Peyer's patch (tissue), 4 donors: ENCODE measurements at places on chromosomes 2 and 18.

GRCh38 chr2:28906376-28906775 is 11.9 kb downstream of the WDR43 start:
- no peaks in the 10 kb centered on the region for H3K4me1 ChIP-seq
- no peak for DNase-seq
- no peaks in the 10 kb centered on the region for H3K36me3 ChIP-seq
- no peaks in the 10 kb centered on the region for H3K27me3 ChIP-seq

DNA sequence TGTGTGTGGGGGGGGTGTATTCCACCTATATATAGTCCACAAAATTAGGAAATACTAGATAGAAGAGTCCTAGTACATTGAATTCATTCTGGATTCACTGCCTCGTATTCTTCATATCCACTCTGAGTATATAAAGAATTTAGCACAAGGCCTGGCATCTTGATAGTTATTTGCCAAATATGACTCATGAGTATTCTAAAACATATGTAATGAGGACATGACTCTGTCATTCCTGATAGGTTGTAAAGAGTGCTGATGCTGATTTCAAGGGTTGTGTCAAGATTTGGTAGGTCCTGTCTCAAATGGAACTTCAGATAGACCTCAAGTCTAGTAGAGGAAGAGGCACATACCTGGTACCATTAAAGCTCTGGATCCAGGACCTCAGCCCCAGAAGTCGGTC is 173.4 kb upstream of the BOD1L2 start:
- no peaks in the 10 kb centered on the region for H3K36me3 ChIP-seq
- no peak for DNase-seq
- H3K4me3 ChIP-seq, result no peak overlapping the region
- H3K4me1 ChIP-seq, result no peaks in the 10 kb centered on the region
- H3K27ac ChIP-seq, result no peak overlapping the region
- H3K27me3 ChIP-seq, result no peaks in the 10 kb centered on the region

DNA sequence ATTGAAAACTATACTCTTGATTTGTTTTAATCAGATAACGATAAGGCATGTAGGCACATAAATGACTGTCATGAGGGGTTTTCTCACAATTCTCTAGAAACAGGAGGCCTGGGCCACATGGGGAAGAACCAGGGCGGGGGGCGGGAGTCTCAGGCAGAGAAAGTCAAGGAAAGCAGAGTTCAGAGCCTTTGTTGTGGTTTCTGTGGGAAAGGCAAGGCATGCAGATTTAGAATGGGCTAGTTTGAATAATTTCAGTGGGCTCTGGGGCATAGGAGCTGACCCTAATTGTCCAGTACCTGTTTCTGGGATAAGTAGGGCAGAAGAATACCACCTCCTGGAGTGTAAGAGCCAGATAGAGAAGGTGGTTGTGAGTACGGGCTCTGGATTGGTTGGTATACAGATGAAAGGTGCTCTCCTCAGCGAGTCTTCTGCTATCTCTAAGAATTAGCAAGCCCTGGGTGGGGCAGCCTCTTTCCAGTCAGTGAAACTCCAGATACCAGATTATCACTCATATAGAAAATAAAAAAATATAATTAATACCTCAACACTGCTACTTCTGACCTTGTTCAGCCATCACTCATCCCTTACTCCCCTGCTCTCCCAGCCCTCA is 41.5 kb upstream of the CYRIA start:
- DNase-seq, result no peak
- H3K27ac ChIP-seq, result no peak overlapping the region
- H3K36me3 ChIP-seq, result no peaks in the 10 kb centered on the region
- no peak overlapping the region for H3K4me3 ChIP-seq
- H3K27me3 ChIP-seq, result no peaks in the 10 kb centered on the region
- no peaks in the 10 kb centered on the region for H3K4me1 ChIP-seq

DNA sequence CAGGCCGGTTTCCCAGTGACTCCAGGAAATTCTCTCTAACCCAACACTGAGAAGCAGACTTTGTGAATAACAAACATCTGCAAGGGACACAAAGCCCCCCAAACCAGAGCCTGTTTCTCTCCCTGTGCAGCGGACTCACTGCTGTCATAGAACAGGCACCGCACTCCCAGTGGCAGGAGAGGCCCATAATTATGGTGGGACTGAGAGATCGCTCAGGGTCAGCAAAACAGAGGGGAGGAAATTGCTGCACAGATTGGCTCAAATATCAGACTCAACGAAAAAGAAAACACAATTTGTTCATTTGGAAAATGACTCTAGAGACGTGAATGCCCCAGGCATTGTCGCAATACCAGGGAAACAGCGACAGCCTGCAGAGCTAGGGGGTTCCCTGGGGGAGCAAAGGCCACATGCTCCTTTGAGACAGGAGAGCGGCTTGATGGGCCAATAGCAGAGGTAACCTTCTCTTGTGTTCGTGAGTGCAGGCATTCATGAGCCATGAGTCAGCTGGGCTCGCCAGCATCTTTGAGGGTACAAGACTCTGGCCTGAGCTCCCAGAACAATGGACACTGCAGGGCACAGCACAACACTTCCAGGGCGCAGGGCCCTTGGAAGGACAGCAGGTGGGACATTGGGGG is 143.3 kb upstream of the KLHL29 start:
- H3K4me3 ChIP-seq, result no peak overlapping the region
- H3K4me1 ChIP-seq, result no peaks in the 10 kb centered on the region
- no peaks in the 10 kb centered on the region for H3K36me3 ChIP-seq
- no peak for DNase-seq

GRCh38 chr2:77009307-77009706 is 512.9 kb downstream of the LRRTM4 start:
- DNase-seq, result no peak
- no peaks in the 10 kb centered on the region for H3K27me3 ChIP-seq
- no peaks in the 10 kb centered on the region for H3K36me3 ChIP-seq
- H3K4me1 ChIP-seq, result no peaks in the 10 kb centered on the region

DNA sequence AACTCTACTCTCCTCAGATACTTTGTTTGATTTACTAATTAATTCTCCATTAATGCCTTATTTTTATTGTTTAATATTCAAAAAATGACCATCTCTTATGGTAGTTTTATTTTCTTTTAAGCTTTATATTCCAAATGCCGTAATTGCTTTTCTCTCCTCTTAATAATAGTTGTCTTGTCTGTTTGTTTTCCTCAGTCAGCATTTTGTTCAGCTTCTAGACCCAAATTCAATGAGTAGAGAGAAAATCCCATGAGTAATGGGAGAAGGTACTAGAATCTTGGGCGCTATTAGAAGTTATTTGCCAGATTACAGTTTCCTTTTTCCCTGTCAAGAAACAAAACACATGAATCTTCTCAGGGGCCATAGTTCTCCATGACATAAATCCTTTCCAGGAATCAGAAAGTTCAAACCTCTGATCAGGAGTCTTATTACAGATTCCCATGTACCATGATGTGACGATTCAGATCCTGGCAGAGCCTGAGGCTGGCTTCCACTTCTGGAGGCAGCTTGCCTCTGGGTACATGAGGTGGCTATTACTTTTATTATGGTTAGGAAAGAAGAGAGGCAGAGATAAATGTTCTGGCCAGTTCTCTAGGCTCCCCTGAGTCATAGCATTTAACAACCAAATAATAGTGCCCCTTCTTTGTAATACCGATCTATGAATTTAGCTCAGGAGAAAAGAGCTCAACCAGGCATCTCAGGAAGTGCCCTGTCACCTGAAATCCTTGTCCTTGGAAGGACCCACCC is 485.1 kb upstream of the SETBP1 start:
- no peaks in the 10 kb centered on the region for H3K27me3 ChIP-seq
- H3K27ac ChIP-seq, result no peak overlapping the region
- H3K36me3 ChIP-seq, result no peaks in the 10 kb centered on the region
- no peaks in the 10 kb centered on the region for H3K4me1 ChIP-seq
- DNase-seq, result no peak

- no peak overlapping the region for H3K4me3 ChIP-seq
- peaks cover 82% of the 10 kb centered on the region for H3K36me3 ChIP-seq
- H3K27ac ChIP-seq, result no peak overlapping the region
- no peaks in the 10 kb centered on the region for H3K27me3 ChIP-seq
- no peaks in the 10 kb centered on the region for H3K4me1 ChIP-seq
Measured at GRCh38 chr2:3467654-3468053, 51.7 kb downstream of the ADI1 start.

GRCh38 chr2:235230821-235231601 is 262.8 kb upstream of the AGAP1 start:
- H3K27ac ChIP-seq, result no peak overlapping the region
- no peaks in the 10 kb centered on the region for H3K27me3 ChIP-seq
- H3K4me3 ChIP-seq, result no peak overlapping the region
- H3K36me3 ChIP-seq, result no peaks in the 10 kb centered on the region
- H3K4me1 ChIP-seq, result no peaks in the 10 kb centered on the region
